HCT116 (cell line): ENCODE measurements at places on chromosomes 5 and 9.

DNA sequence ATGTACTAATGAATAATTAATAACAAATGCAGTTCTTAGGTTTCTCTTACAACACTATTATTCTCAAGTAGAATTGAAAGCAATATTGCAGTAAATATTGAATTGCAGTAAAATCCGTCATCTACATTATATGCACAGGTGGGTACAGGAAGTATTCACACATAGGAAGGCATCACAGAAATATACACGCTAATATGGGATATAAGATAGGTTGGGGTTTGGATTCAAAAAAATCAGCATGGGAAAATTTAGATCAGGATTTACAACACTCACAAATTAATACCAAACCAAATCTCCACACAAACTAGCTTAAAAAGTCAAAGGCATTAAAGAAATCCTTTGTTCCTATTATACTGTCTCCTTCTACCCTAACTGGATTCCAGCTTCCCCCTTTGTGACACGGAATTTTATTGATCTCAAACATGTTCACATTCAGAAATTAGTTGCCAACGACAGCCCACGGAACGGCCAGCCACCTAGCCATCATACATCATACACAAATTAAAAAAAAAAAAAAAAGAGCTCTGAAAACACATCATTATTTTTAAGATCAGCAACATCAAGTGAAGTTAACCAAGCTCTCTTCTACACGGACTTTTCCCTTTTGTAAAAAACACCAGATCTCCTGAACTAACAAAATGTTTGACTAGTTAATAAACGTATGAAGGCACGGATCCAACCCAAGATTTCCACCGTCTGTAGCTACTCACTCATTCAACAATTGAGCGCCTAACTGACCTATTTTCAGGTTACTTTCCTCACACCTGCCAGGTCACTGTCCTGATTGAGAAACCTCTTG lies 2.2 kb downstream of the NR6A1 start:
- DNase-seq: no peak

- DNase-seq: no peak
Measured at GRCh38 chr5:134110382-134110781, 4.1 kb upstream of the TCF7 start.

DNA sequence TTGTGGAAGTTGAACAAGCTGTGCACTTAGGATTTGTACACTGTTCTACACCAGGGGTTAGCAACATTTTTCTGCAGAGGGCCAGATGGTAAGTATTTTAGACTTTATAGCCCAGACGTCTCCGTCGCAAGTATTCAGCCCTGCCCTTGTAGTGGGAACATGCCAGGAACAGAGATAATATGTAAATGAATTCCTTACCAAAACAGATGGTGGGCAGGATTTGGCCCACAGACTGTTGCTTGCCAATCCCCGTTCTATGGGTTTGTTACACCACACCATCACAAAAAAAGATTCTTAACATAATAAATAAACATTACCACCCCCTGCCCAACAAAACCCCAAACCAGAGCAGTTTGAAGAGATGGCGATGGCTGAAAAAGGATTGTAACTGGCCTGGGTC lies 74.3 kb downstream of the AMBP start:
- DNase-seq: no peak

- no peak for DNase-seq
Measured at GRCh38 chr5:13664377-13664776, 280.1 kb downstream of the DNAH5 start.

DNA sequence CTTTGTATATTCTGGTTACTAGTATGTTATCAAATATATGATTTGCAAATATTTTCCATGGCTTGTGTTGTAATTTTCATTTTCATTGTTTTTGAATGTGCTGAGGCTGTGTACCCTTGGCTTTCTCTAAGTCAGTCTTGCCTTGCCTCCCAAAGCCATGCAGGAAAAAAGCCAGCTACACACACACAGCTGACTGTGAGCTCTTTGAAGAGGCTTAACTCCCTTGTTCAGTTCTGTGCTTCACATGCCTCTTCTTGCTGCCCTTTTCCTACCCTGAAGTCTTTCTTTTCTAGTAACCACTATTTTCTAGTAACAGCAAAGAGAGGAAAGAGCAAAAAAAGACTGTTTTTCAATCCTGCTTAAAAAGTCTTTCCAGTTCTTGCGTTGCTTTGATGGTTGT lies 53.9 kb downstream of the KCNN2 start:
- no peak for DNase-seq

DNA sequence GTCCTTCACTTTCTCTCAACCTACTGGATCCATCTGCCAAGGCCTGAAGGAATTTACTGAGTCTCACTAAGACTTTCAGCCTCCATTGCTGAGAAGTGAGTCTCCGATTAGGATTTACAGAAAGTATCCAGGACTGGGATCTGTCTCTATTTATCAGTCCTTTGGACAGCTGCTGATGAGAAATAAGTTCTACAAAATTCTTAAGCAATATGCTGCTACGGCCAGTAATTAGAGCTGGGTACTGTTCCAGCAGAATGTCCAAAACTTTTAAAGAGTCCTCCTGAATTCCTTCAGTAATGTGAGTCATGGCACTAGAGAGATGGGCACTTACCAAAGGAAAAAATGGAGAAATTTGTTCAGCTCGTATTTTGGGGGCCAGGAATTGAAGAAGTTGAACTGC lies 5.9 kb downstream of the TEX10 start:
- no peak for DNase-seq

DNA sequence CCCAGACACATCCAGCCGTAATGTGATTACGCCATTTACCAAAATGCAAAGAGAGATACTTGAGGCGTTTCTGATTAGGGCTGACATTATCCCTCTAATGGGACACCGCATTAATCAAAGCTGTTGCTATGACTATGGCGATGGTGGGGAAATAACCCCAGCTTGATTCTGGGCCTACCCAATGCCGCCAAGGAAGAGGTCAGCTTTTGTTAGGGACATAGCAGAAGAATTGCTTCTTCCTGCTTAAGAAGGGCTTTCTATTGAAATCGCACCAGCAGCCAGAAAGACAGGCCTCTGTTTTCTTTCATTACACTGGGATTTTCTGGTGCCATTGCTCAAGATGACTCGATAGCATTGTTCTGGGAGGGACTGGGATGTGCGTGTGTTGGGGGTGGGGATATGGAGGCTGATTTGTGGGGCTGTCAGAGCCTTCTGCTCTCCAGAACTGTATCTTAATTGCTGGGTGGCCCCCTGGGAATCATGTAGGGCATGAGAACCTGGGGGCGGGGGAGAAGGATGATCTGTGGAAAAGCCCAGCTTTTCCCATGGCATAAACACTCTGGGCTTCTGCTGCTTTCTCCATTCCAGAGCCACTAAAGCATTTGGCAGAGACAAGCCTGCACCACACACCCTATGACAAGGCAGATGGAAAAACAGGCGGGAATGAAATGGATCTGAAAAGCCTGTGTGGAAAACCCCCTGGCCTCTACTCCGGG lies 106.5 kb upstream of the RAD23B start:
- DNase-seq: no peak

DNA sequence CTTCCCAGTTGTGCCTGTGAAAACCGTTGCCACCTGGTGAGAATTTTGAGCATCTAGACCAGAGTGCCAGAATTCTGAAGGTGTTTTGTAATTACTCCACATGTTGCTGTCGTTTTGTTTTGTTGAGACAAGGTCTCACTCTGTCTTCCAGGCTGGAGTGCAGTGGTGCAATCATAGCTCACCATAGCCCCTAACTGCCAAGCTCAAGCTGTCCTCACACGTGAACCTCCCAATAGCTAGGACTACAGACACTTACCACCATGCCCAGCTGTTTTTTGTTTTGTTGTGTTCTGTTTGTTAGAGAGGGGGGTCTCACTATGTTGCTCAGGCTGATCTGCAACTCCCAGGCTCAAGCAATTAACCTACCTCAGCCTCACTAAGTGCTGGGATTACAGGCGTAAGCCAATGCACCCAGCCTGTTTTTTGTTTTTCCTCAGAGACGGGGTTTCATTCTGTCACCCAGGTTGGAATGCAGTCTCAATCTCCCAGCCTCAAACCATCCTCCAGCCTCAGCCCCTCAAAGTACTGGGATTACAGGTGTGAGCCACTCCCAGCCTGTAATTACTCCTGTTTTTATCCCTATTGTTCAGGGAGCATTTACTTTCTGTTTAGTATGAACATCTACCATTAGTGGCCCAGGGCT lies 121.1 kb upstream of the DMRT1 start:
- DNase-seq: no peak

- no peak for DNase-seq
Measured at GRCh38 chr5:140178086-140178410, 3.1 kb downstream of the CYSTM1 start.

- DNase-seq: no peak
Measured at GRCh38 chr5:475704-476101, 32.7 kb downstream of the EXOC3 start.

DNA sequence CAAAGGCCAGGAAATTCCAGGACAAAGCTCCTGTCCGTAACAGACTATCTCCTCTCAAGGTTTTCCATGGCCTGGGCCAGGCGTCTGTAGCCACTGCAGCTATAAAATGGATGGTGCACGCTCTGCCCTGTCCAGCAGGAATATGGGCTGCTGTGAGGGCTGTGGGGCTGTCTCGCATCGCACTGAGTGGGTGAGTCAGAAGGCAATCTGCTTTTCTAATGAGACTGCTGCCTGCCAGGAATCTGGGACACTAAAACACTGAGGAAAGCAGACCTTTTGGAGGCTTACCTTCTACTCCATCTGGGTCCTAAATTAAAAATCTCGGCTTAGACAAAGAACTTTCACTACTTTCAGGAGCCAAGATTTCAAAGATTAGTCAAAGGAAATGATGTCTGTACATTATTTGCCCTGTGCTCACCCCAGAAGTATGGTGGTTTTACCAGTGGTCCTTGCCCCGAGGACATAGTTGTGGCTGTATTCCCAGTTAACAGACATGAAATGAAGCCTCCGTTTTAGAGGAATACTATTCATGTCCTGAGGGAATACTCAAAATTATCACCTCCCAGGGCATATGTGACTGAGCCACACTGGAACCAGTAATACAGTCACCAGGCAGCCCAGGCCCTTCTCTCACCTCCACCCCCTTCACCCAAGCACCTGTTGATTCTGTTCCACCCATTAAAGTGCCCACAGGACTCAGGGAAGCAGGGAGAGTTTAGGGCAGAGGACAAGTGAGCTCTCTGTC lies 56.4 kb downstream of the PFDN1 start:
- no peak for DNase-seq

DNA sequence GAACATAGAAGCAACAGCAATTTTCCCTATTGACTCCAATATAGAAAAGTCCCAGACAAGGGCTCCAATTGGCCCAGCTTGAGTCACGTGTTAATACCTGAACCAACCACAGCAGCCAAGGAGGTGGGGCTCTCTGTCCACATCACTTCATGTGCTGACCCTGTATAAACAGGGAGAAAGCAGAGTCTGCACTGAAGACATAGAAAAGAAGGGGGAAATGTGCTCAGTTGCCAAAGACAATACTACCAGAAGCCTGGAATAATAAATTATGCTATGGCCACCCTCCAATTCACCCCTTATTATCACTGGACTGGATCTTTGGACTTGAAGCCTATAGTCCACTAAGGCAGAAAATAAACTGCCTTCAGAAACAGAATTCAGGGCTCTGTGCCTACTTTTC lies 275.4 kb downstream of the EPB41L4A start:
- DNase-seq: no peak

DNA sequence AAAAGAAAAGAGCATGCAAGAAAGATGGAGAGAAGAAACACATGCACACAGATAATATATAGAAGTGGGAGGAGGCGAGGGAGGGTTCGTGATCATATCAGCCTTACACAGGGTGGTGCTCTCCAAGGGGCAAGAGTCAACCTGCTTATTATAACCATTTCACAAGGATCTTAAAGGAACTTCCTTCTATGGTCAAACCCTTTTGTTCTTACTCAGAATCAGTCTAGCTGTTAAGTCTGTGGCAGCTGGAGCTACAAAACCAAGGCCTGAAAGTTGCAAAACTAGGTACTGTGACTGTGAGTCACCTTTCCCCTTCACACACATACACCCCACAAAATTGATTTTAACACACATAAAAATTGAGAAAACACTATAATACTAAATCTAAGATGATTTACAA lies 18.5 kb upstream of the ERMP1 start:
- no peak for DNase-seq

DNA sequence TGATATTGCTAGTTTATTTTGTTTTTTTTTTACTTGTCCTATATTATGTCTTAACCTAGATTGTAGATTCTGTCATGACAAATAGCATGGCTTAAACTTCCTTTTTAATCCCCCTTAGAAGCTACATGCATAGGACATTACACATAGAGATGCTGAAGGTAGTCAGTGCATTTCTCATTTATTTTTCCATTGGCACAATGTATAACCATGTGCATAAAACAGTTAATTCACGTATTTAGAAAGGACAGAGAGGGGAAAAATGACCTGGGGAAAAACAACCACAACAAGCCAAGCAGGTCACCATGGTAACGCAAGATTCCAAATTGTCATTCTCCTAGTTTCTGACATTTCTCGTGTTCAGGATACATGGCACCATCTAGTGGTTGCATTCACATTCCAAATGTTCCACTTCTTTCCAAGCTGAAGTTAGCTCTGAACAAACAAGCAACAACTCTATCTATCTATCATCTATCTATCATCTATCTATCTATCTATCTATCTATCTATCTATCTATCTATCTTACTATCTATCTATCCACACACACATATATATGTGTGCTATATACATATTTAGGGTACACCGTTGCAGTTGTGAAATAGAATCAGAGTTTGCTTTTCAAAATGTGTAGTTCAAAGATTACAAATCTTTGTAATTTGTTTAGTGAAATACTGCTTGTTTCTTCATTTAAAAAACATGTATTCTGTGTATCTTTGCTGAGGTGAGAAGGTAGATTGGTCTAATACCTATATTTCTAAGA lies 487.2 kb upstream of the ST8SIA4 start:
- peak; percentile 57 for DNase-seq

GRCh38 chr9:550333-550732 lies 291.2 kb upstream of the DMRT1 start:
- no peak for DNase-seq

GRCh38 chr9:77435688-77436087 lies 212.4 kb downstream of the GNA14 start:
- DNase-seq: no peak

DNA sequence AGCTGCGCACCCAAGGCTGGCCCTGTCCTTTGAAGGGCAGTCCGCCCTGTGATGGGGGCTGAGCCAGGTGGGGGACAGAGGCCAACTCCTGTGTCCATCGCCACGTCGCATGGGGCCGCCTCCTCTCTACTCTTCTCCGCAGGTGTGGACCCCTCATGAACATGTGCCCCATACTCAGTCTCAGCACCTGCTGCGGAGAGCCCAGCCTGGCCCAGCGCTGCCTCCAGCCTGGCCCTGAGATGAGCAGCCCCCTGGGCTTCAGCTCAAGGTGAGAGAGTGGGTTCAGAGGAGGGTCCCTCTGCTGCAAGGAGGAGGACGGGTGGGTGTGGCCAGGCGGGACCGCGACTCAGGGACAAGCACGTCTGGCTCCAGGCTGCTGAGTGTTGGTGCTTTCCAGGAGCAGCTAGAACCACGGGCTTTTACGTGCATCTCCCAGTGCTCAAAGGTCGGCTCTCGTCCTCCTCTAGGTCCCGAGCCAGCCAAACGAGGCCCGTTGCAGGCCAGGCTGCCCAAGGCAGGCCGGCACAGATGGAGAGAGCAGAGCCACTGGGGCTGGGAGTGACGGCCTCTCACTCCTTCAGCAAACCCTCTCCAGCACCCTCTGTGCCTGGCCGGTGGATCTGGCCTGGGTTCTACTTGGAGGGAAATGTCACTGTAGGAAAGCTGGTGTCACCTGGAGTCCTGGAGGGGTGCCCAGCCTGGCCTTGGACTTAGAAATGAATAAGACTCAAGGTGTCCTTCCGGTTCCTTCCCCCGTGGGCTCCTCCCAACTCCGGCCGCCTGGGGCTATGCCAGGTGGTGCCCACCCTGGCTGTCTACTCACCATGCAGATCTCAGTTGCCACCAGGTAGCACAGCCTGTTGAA lies 48.9 kb upstream of the RNF130 start:
- no peak for DNase-seq
